ENCODE measurements at places on chromosomes 5 and 9.

GRCh38 chr5:177468685-177469628, 4.5 kb downstream of the DBN1 start:
- DNase-seq, result no peak

DNA sequence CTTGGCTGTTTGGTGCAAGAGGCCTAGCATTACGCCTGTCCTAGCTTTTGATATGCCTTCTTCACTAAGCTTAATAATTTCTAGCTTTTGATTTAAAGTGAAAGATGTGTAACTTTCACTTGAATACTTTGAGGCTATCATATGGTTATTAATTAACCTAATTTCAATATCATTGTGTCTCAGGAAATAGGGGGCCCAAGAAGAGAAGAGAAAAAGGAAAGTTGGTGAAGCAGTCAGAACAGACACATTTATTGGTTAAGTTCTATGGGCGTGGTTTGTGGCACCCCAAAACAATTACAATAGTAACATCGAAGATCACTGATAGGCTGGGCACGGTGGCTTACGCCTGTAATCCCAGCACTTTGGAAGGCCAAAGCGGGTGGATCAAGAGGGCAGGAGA, 40.9 kb upstream of the F2RL2 start:
- no peak for DNase-seq

DNA sequence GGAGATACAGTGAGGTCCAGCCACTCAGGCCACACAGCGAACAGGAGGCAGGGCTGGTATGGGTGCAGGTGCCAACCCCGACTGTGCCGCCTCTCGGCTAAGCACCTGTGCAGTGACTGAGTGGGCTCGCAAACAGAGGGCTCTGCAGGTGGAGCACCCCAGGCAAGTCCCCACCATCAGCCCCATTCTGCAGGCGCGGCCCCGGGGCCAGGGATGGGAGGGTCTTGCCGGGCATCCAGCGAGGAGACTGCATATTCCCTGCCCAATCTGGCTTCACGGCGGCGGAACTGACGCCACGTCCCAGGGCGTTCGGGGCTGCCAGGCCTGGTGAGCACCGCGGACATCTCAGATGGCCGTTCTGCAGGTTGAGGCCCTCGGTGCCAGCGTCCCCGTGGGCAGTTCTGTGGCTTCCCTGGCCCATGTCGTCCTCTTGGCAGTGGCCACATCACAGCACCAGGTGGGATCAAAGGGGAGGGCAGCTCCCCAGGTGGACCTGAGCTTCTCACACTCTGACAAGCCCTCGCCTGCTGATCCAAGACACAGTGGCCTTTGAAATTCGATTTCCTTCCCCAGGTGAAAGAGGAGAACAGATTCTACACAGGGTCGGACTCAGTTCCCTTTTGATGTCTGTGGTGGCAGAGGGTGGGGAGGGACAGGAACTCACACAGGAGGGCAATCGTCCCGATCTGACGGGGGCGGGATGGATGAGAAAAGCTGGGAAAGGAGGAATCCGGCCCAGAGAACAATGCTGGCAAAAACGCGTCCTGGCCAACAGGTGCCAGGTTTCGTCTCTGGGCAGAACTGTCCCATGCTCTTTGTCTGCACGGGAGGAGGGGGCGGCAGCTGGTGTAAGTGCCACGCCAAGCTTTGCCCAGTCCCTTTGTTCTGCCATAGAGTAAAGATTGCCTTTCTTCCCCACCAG, 18.8 kb downstream of the DBH start:
- no peak for DNase-seq

- DNase-seq, result no peak
Observed at GRCh38 chr5:45171563-45171962, 362.8 kb downstream of the MRPS30 start.

- no peak for DNase-seq
Observed at GRCh38 chr5:67465537-67466207, 269.1 kb upstream of the CD180 start.

- DNase-seq, result no peak
Observed at GRCh38 chr5:4553978-4554377, 586.2 kb upstream of the ADAMTS16 start.

DNA sequence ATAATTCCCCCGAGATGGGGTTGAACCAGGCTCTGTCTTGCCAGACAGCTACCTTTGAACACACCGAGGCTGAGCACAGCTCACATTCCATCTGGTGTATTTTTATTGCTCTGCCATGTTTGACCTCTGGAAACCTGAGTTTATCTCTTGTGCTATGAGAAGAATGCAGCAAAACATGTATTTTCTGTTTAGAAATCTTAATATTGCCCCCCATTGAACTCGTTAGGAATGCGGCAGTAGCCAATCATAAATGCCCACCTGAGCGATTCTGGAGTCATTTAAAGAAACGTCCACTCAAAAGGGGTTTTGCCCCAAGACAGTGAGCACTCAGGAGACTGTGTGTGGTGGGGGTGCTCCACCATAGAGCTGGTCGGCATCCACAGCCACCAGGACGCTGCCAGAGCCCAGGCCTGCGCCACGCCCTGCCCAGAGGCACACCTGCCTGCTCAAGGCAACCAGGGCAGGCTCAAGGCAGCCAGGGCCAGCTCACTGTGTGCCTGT, 26.9 kb downstream of the FGD3 start:
- DNase-seq, result peak; percentile 1

GRCh38 chr5:16600397-16600796, 16.4 kb downstream of the RETREG1 start:
- DNase-seq, result no peak
